ENCODE measurements at places on chromosomes 2 and 18.

- DNase-seq, result peak; percentile 59
Observed at GRCh38 chr2:236103981-236104380, 64.2 kb downstream of the GBX2 start.

- DNase-seq, result no peak
Observed at GRCh38 chr2:235212501-235213158, 260.8 kb downstream of the SH3BP4 start.

GRCh38 chr2:219119422-219120043, 41.1 kb downstream of the NHEJ1 start:
- peak; percentile 80 for DNase-seq

DNA sequence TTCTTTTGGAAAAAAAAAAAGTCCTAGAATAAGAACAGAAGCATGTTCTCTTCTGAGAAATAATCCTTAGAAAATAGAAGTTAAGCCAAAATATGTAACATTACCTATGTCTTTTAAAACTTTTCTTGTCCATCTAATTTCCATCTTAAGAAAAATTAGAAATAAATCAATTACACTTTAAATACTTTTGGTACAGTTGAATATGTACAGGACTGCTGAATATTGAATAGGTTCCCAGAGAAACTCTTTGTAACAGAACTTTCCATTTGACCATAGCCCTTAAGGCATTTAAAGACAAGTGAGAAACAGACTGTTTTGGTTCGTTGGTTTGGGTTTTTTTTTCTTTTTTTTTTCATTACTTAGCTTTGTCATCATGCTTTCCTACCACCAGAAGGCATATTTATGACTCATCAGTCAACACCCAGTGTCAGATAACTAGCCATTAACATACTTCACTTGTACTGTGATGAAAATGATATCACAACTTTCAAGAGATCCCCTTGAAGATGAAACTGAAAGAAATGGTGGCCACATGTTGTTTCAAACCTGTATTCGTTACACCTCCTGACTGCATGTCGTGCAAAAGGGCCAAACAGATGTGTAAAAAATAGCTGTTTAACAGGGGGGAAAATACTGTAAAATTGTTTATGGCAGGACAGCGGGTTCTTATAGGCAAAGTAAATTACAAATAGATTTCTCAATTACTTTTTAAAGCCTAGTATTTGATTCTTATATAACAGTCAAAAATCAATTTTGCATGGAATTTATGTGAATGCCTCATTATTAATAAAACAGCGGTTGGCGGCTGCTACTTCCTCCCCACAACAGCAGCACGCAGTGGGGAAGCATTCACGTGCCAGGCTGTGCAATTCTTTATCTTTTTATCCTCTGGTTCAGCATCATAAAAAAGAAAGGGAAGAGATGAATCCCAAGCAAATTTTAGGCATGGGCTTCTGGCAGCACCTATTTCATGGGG, 280.7 kb upstream of the HNRNPA3 start:
- no peak for DNase-seq

DNA sequence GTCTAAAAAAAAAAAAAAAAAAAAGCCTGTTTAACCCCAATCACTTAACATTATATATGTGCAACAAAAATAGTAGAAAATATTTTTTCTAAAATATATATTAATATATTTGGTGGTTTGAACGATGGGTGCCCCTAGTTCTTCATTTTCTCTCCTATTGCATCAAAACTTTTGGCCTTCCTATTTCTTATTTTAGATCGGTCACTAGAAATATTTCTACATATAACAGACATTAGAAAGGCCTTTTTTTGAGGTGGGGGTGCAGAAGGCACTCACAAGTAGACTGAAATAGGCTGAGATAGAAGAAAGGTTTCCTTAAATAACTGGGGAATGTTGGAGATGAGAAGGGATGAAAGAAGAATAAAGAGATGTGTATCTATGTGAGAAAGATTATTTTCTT, 49.3 kb upstream of the AP1S3 start:
- no peak for DNase-seq

DNA sequence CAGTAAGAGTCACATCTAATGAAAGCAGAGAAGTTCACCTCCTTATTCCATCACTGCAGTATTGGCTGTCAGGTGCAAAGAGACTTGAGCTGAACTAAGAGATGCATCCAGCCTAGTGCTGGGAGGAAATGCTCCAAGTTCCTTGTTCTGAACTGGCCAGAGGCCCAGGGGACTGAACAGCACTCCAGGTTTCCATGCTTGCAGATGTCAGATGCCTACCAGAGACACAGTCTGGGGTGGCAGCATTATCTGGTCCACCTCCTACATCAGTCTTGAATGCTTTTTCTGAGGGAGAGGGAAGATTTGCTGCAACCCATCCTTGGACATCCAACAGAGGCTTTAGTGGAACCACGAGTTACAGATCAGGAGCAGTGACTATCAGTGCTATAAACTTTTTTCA, 331.3 kb downstream of the CYRIA start:
- no peak for DNase-seq

GRCh38 chr2:178859730-178860129, 52.5 kb upstream of the TTN start:
- no peak for DNase-seq

DNA sequence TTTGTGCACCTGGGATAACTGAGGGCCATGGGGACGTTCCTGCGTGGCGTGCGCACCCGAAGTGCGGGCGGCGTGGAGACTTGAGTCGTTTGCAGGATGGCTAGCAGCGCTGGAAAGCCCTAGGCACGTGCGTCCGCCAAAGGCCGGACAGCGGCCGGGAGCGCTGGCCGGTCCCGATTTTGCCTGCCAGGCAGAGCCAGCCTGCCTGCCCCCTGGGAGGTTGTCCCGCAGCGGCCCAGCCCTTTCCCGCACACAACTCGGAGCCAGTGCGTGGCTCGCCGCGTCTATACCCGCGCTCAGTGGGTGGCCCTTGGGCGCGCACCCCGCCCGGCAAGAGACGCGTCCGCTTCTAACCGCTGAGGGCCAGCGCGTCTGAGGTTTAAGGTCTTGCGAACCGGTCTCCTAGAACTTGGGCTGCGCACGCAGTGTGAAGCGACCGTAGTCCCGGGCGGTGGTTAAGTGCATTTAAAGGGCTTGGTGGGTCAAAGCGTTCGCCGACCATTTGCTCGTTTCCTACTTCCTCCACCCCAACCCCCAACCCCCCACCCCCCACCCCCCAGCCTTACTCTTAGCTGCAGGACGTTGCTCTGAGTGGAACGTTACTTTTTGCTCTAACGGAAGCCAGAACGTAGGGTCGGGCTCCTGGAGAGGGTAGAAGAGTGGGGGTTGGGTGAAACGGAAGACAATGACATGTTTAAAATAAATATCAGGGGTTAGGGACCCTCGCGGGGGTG, 627 bp downstream of the CDCA7 start:
- DNase-seq, result peak; percentile 78

DNA sequence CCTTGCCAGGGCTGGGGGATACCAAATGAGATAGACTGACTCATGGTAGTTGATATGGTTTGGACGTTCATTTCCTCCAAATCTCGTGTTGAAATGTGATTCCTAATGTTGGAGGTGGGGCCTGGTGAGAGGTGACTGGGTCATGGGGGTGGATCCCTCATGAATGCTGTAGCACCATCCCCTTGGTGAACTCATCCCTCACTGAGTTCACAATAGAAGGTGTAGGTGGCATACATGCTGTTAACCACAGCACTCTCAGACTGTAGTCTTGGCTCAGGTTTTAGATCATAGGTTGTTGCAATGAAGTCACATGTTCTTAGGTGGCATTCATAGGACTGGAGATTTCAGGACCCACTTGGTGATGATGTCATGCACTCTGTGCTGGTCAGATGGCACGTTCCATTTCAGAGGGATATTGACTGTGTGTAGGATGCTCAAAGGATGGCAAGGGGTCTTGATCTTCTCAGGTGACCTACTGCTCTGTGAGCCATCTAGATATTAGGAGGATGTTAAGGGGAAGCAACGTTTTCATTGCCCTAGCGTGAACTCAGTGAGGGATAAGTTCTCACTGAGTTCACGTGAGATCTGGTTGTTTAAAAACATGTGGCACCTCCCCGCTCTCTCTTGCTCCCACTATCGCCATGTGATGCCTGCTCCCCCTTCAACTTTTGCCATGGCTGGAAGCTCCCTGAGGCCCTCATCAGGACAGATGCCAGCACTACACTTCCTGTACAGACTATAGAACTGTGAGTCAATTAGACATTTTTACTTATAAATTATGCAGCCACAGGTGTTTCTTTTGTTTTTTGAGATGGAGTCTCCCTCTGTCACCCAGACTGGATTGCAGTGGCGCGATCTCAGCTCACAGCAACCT, 73.8 kb upstream of the ACAA2 start:
- peak; percentile 22 for DNase-seq

DNA sequence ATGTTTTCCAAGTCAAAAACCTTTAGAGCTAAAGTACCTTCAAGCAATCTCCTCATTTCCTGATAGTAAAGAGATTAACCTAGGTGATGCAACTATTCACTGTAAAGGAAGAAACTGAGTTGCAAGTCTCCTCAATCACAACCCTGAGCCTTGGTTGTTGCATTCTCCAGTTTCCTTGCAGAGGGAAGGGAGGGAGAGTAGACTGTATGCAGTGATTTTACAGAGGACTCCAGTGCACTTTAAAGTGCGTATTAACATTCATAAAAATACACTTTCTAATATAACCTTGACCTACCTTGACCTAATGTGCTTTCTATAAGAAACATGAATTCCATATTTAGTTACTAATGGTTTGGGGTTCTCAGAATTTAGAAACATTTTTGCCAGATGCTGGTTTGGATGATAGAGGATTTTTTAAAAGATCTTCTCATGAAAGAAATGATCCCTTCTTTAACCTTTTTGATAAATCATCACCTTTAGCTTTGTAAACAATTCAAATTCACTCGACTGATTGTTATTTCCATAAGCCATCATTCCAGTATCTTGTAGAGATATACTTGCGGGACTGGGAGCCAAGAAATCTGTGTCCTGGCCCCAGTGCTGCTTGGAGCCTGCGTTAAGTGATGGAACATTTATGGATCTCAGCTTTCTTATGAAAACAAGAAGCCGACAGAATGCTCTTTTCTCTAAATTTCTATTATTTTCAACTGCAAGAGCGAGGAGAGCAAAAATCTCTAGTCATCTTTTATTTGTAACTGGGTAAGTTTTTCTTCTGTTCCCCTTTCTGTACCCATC, 228.3 kb downstream of the ZNF521 start:
- no peak for DNase-seq

DNA sequence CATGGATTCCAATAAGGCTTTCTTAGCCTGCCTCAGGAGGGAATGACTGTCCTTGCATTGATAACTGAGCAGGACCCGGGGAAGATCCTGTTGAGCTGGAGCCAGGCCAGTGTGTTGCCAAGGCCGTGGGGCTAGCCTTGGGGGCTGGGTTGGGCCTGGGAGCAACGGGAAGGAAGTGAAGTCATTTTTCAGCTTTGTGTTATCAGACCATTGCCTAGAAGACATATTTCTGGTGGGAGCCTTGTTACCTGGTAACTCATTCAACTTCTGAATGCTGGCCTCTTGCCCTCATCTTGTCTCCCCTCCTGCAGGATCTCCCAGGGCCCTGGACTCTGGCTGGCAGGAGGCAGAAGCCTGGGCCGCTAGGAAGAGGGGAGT, 92.7 kb upstream of the MGAT5 start:
- DNase-seq, result no peak

GRCh38 chr2:26580751-26581150, 60.4 kb downstream of the CIB4 start:
- DNase-seq, result no peak

DNA sequence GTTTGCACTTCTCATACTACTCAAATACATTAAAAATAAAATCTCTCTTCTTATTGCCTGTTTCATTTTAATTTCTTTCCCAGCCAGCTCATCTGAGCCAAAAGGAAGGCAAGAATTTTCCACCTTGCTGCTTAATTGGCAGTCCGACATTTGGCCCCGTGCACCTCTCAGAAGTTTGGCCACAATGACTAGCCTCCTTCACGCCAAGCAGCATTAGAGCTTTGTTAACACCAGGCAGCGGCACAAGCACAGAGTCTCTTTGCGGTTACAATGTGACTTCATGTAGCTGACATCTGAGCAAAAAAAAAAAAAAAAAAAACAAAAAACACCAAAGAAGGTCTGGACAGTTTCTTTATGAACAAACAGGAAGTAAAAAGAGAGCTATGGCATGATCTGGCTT, 248.9 kb downstream of the OSR1 start:
- no peak for DNase-seq

GRCh38 chr2:66322506-66323260, 112.2 kb upstream of the MEIS1 start:
- DNase-seq, result no peak
